CD8-positive, alpha-beta T cell (primary cell): ENCODE measurements at places on chromosomes 6 and 20.

DNA sequence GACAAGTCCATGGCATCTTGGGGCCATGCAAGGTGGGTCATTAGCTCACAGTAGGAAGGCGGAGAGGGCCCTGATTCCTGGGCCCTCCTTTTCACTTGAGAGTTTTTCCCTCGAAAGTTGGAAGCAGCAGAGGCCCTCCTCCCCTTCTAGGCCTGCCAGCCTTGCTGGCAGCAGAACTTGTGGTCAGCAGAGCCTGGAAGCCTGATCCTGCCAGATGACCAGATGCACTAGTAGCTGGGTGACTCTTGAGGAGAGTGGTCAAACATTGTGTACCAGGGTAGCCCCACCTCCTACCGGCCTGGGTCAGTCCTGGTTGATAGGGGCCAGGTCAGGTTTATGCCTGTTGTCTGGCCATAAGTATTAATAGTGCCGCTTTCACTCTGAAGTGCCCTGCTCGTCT is 3.8 kb upstream of the HMGA1 start:
- DNase-seq = no peak

- no peak for DNase-seq
Measured at GRCh38 chr6:136767570-136768309, 24.5 kb downstream of the MAP3K5 start.

DNA sequence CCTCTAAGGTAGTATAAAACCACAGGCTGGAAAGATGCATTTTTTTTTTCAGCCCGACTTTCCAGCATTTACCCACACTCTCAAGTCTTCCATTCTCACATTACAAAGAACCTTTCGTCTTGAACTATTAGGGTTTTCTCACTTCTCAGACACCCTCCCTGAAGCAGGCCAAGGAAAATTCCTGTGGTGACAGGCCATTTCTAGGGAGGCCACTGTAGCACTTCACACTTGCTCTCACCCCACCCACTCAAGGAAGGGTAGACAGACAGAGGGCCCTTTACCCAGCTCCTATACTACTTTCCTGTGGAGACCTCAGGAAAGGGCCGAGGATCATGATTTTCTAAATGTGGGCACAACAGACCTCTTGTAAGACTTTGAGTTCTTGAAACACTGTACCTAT is 27.7 kb downstream of the KCNS1 start:
- no peak for DNase-seq

DNA sequence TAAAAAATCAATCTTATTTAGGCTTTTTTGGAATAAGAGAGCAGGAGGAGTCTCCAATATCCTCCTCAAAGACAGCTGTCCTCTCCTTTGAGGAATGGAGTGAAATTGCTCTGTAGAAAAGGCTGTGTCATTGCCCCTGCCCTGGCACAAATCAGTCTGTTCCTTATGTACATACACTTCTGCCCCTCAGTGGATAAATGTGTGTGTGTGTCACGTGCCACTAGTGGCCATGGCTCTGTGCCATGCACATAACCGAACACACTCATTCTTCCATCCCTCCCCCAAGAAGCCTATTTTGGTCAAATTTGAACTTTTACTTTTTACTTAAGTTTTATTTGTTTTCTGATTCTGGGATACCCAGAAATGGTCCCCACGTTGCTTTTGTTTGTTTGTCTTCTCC is 49.2 kb downstream of the ANKS1A start:
- DNase-seq = no peak

- DNase-seq = no peak
Measured at GRCh38 chr6:15090145-15090579, 155.7 kb upstream of the JARID2 start.

DNA sequence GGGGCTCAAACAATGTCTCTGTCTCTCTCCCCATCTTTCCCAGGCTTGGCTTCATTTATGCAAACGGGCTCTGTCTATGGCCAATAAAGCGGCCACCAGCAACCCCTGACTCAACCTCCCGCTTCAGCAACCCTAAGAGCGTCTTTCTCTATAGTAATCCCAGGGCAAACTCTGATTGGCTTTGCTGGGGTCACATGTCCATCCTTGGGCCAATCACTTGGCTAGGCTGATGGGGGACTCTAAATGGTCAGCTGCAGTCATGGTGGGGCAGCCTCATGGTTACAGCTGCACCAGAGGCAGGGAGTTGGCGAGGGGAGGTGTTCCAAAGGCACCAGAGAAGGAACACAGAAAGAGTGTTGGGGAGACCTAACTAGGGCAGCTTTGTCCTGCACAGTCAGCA is 68.5 kb upstream of the BLCAP start:
- DNase-seq = no peak

- DNase-seq = no peak
Measured at GRCh38 chr6:111620169-111620568, 14.5 kb upstream of the TRAF3IP2 start.

- no peak for DNase-seq
Measured at GRCh38 chr6:80638213-80639055, 532.0 kb downstream of the BCKDHB start.

DNA sequence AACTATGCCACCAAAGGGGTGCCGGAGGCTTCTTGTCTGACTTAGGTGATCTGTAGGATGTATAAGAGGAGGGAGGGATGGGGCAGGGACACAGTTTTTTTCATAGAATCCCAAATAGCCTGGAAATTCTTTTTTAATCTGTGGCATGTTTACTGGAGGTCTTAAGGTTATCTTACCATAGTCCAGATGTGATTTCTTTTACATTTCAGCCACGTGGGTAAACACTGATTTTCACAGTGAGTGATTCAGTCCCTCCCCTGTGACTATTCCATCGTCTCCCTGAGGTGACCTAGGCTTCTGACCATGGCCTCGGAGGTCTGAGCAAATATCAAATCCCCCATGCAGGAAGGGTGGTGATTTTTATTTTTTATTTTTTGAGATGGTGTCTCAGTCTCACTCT is 67.7 kb downstream of the AKAP12 start:
- no peak for DNase-seq

DNA sequence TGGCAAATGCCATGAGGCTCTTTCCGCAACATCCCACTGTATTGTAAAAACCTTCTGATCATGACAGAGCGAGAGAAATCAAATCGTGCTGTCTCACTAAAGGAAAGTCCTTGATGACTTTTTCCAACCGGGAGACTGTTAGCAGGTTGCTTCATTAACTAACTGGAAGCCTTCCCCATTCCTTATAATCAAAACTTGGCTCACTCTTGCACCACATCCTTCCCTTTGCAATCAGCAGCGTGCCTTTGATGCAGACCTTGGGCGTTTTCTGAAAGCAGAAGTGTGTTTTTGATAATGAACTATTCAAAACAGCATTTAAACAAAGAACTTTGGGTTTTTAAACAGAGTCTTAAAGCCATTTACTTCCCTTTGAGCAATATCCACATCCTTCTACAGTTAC is 96.2 kb upstream of the CNR1 start:
- no peak for DNase-seq

DNA sequence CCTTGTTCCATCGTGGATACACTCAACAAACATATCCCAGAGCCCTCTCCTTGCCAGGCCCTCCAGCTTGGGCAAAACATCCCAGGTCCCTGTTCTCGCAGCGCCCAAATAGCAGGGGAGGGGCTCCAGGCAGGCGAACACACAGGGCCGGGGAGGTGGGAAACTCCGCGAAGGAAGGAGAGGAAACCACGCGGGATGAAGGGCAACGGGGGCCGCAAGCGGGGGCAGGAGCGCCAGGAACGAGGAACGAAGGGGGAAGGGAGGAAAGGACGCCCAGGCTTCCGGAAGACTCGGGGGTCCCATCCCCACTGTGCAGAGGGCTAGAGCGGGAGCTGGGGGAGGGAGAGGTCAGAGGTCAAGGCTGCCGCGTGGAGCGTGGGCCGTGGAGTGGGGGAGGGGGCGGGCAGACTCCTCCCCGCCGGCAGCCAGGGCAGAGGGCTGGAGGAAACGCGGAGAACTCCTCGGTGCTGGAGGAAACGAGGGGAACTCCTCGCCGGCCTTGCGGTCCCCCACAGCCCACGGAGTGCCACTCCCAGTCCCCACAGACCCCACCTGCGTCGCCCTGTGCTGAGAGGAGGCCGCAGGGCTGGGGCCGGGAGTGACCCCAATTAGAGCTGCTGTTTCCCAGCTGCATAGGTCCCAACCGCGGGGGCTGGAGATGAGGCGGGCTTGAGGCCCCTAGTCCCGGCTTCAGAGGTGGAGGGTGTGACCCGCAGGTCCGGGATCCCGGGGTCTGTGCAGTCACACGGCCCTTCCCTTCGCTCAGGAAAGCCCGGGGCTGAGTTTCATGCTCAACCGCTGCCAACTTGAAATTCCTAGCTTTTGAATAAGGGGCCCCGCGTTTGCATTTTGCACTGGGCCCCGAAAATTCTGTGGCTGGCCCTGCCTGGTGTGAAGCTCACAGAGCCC is 1.2 kb upstream of the RBM38 start:
- DNase-seq = no peak

DNA sequence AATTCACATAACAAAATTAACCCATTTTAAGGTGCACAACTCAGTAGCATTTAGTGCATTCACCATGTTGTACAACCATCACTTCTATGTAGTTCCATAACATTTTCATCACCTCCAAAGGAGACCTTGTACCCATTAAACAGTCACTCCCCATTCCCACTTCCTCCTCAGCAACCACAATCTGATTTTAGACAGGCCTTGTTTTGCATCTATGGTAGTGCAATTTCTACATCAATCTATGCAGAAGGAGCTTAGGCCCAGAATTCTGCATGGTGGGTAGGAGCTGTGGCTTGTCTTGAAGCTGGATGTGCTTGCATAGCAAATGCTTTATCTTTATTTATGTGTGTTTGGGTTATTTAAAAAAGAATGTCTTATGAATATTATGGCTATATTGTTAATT is 13.5 kb upstream of the HLA-DQA1 start:
- no peak for DNase-seq

GRCh38 chr6:38348371-38348770 is 291.4 kb downstream of the BTBD9 start:
- no peak for DNase-seq

- DNase-seq = no peak
Measured at GRCh38 chr6:121042766-121043165, 291.5 kb downstream of the TBC1D32 start.

GRCh38 chr6:150207931-150208570 is 65.2 kb downstream of the PPP1R14C start:
- no peak for DNase-seq

- DNase-seq = no peak
Measured at GRCh38 chr6:12345694-12346058, 55.5 kb downstream of the EDN1 start.

GRCh38 chr20:39795401-39796272 is 833.5 kb downstream of the DHX35 start:
- no peak for DNase-seq

DNA sequence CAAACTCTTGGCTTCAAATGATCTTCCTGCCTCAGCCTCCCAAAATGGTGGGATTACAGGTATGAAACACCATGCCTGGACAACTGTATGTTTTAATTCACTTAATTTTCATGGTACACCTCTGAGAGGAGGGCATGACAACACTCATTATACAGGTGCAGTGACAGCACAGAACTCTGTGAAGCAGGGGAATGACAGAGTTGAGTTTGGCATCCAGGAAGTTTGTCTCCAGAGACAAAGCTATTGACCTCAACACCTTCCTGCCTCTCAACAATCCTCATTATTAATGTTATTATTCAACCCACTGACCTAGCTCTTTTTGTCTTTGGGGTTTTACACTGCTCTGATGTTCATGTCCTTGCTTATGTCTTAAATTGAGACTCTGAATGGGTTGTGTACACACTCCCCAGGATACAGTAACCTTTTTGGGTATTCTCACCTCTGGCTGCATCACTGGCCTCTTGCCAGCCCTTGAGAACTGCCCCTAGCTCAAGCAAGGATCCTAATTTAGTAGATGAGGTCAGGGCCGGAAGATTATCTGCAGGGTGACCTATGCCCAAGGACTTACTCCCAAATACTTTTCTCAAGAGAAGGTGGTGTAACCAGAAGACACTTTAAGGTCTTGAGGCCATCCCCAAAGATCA is 13.0 kb upstream of the IER3 start:
- DNase-seq = no peak

DNA sequence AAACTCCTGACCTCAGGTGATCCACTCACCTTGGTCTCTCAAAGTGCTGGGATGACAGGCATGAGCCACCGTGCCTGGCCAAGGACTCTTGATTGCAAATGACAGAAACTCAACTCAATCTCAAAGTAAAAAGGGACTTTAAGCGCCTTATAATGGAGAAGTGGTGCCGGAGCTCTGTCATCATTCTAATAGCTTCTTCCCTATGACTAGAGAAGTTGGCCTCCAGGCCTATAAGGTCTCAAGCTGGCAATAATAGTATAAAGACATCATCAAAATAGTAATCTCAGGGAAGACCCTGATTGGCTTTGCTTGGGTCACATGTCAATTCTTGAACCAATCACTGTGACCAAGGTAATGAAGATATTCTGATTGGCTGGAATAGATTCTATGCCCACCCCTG is 8.5 kb upstream of the KIAA1755 start:
- no peak for DNase-seq

- no peak for DNase-seq
Measured at GRCh38 chr6:28446818-28447511, 3.7 kb upstream of the ZSCAN23 start.

DNA sequence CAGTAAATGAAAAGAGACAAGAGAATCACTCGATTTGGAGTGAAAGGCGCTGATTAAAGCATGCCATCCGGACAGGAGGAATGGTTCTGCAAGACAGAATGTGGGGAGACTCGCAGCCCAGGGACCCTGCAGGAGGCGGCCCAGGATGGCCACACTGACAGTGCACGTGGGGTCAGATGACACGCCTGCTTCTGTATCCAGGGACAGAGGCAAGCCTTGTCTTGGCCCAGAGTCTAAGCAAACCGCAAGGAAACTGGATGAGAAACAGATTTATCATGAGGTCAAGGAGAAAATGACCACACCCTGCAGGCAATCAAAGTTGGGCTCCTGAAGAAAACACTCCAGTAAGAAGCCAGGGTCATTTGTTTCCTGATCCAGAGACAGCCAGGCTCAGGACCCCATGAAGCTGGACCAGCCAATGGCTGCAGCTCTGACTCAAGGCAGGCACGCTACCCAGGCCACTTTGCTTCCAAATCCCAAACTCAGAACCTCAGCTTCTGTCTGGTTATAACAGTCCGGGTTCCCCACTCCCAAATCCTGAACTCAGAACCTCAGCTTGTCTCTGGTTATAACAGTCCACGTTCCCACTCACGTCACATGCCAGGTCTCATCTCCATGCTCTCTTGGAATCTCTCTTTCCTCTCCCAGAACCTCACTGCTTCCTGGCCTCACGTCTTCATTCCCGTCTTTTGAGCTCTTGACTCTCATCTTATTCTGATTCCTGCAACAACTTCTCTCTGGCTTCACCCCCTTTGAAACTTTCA is 144.9 kb upstream of the THBS2 start:
- DNase-seq = no peak

DNA sequence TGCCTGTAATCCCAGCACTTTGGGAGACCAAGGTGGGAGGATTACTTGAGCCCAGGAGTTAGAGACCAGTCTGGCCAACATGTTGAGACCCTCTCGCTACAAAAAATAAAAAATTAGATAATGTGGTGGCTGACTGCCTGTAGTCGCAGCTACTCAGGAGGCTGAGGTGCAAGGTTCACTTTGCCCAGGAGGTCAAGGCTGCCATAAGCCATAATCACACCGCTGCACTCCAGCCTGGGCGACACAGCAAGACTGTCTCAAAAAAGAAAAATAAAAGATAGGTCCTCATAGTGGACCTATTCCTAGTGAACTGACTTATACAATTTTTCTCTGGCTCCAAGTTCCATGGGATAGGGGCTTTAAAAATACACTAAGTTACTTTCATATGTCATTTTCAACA is 41.9 kb downstream of the MRS2 start:
- no peak for DNase-seq
